Mesangial cell (primary cell): ENCODE measurements at places on chromosomes 1 and 21. TPM values are rescaled to one million over a fixed set of nuclear protein-coding genes. Genes with fewer than 3 reads are reported as not detected.

Gene MYOCOS
- not detected in 2 replicates for total RNA-seq

Gene CDA
- 3.0 and 4.4 TPM in 2 replicates for total RNA-seq

Gene ZNF648
- not detected in 2 replicates for total RNA-seq

Gene DIPK1A
- 1.0 and 1.6 TPM in 2 replicates for total RNA-seq

Gene BATF3
- total RNA-seq = 1.8 and 2.6 TPM in 2 replicates

Gene CD34
- 0.16 TPM in 1 of 2 replicates, not detected in the other for total RNA-seq

Gene OR10X1
- not detected in 2 replicates for total RNA-seq

Gene CCDC190
- total RNA-seq = 0.38 and 2.0 TPM in 2 replicates

Gene ZYG11A
- total RNA-seq = 0.25 and 2.3 TPM in 2 replicates

Gene KANK4
- total RNA-seq = 0.16 and 3.2 TPM in 2 replicates

Gene OR6K3
- total RNA-seq = not detected in 2 replicates

Gene CAMK2N1
- total RNA-seq = 6.4 and 14.1 TPM in 2 replicates

Gene CCDC30
- total RNA-seq = 0.49 and 2.4 TPM in 2 replicates

Gene ESPN
- total RNA-seq = 0.25 and 0.33 TPM in 2 replicates

Gene MOV10
- total RNA-seq = 54.8 and 101 TPM in 2 replicates

Gene DCDC2B
- not detected in 2 replicates for total RNA-seq

Gene DRAM2
- total RNA-seq = 29.0 and 42.5 TPM in 2 replicates

Gene CR1
- not detected in 2 replicates for total RNA-seq

Gene GUK1
- 291 and 331 TPM in 2 replicates for total RNA-seq

Gene TMCC2
- 3.0 and 5.2 TPM in 2 replicates for total RNA-seq

Gene OR2T11
- total RNA-seq = not detected in 2 replicates

Gene KRTAP6-3
- not detected in 2 replicates for total RNA-seq

Gene COL24A1
- under 0.01 and 0.51 TPM in 2 replicates for total RNA-seq

Gene PADI4
- total RNA-seq = not detected in 2 replicates

Gene F11R
- total RNA-seq = 20.0 and 27.5 TPM in 2 replicates

Gene NTMT2
- not detected in 2 replicates for total RNA-seq

Gene APCS
- not detected in 2 replicates for total RNA-seq

Gene A3GALT2
- total RNA-seq = not detected in 2 replicates

Gene KIF21B
- 3.0 and 7.3 TPM in 2 replicates for total RNA-seq
